ENCODE measurements at places on chromosomes 4 and X.

- no peak for DNase-seq
These were observed 62.5 kb downstream of the AFAP1 start for GRCh38 chr4:7877176-7877575.

DNA sequence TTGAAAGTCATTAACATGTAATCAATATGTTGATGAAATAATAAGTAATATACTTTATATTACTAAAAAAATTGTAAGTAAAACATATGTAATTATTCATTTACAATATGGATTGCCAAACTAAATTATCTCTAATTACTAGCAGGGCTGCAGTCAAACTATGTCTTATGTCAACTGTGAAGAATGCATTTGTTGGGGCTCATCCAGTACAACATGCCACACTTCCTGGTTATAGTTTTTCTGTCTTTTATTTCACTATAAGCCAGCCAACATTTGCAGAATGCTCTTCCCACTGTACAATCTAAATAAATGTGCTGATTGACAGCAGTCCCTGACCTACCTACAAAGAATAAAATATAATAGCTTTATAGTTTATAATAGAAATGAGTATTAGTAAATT, 975.4 kb upstream of the NDST4 start:
- DNase-seq = no peak

- DNase-seq = no peak
These were observed 23.1 kb downstream of the MAGEA8 start for GRCh38 chrX:149903889-149904748.

- no peak for DNase-seq
These were observed 103.5 kb downstream of the RPA4 start for GRCh38 chrX:96987228-96987627.

DNA sequence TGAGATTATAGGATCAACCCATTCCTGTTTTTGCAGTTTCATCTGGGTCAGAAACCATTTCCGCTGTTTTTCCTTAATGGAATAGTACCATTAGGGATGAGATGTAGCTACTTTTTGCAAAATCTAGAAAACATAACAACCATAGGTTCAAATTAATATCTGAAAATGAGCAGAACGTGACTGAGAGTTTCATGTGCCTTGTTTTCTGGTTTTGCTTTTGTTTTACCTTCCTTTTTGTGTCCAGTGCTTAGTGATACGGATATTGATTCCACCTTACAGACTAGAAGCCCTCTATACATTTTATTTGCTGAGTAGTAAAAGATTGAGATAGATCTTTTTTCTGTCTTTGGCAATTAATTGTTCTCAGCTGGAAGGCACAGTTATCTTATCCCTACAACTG, 46.5 kb downstream of the SNX25 start:
- DNase-seq = no peak

DNA sequence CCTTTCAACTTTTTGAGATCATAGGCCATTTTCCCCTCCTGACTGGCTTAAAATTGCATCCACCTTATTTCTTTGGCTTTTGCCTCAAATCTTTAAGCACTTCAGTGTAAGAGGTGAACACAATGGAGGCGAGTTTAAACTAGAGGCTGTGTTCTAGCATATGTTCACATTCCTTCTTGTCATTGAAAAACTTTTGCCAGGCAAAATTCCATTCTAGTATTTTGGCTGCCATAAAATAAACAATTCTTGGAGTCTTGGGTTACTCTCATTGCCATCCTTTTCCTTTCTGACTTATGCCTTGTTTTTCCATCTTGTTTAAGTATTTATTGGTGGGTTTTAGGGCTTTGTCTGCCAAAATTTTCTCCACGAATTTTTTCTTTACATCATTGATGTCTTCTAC, 137.3 kb upstream of the ANXA10 start:
- no peak for DNase-seq

DNA sequence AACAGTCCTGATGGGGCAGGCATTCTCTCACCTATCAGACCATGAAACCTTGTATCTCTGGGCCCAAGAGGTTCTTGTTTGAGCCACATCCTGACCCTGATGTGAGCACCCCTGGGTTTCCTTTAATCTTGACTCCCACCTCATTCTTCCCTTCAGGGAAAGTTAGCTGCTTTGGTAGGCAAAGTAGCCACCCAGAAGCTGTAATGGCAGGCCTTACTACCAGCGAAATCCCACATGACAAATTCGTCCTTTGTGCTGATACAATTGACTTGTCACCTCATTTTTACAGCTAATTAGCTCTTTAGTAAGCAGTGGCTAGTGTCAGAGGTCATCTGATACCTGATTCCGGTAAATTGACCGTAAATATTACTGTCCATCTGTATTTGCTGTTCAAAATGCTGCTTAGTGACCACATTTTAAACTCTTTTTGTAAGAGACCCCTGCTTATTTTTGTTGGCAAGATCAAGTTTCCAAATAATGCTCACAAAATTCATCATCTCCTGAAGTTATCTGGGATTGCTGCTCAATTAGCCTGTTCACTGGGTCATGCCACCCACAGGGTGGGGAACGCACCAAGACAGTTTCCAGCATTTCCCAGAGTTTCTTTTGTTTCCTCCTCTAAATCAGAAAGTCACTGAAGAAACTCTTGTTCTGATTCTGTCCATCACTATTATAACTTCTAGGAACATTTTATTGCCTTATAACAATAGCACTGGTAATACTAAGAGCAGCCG, 329.7 kb downstream of the GPAT3 start:
- no peak for DNase-seq

DNA sequence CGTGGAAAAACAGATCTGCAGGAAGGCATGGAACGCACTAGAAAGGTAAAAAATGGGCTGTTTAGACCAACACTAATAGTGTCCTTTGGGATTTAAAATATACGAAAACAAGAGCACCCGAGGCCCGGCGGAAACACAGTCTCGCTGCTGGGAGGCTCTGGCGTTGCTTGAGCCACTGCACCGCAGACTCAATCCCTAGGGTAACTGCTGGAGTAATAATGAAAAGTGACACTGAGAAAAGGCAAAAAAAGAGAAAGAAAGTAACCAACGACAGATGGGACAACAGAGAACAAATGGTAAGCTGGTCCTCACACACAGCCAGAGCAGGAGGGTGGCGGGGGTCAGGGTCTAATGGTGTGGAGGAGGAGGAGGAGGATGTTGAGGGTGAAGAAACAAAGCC, 15.4 kb downstream of the IRAK1 start:
- DNase-seq = no peak

DNA sequence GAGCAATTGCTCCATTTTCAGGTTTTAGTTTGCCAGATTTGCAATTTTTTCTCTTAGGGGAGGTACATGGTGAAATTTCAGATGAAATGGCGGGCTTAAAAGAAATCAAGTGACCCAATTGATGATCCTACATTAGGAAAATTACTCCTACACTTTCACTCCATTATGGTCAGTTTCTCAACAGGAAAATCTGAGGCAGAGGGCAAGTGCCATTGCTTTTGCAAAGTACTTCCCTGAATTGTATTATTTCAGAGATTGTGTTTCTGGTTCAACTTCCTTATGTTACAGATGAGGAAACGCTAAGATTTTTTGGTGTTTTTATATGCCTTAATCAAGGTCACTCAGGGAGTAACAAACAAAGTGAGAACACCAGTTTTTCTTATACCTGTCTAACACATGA, 302.2 kb downstream of the ARAP2 start:
- no peak for DNase-seq

- no peak for DNase-seq
These were observed 60.2 kb downstream of the SEPSECS start for GRCh38 chr4:25100021-25100555.

DNA sequence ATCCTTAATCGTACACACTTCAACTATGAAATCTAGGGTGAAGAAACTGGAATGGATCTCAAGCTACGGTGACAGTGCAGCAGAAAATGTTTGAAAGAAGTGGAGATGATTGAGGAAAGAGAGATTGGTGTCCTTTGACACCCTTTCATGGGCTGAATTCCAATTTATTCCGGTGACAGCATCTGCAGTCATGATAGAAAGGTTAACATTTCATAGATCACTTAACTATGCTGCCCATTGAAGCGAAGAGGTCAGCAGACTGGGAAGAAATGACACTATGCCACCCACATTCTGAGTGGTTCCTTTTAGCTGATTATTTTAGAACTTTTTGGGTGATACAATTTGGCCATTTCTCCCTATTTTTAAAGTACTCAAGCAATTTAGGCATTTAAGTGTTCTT, 82.3 kb downstream of the DNAAF6 start:
- DNase-seq = no peak

DNA sequence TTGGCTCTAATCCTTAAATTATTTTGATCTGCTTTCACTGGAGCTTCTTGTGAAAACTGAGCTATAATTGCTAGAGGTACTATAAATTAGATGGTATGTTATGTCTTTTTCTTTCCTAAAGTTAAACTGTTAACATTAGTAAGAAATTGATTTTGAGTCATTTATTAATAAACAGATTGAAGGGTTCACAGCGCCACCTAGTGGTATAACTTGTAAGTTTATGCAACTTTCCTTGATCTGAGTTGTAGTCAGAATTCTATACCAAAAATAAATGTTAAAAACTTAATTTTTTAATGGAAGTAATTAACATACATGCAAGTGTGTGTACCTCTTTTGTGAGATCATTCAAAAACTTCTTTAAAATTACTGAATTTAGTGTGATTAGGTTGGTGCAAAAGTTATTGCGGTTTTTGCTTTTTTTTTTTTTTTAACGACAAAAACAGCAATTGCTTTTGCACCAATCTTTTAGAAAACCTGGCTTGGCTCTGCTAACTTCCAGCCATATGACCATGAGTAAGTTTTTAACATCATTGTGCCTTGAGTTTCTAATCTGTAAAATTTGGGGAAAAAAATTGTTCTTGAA, 151.5 kb downstream of the CENPC start:
- DNase-seq = peak; percentile 16

DNA sequence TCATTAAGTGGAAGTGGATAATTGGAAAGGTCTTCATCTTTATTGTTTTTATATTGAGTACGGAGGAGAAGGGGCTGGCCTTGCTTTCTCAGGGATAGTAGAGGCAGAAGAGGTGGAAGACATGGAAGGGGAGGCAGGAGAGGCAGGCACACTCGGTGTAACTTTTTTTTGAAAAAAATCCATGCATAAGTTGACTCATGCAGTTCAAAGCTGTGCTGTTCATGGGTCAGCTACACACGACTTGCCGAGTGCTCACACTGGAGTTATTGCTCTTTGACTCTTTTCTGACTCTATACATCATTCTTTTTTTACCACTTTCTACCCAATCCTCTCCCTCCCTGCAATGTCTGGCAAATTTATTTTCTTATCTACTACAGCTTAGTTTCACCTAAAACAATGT, 158.3 kb upstream of the AADAT start:
- no peak for DNase-seq

GRCh38 chr4:22410645-22411247, 105.1 kb downstream of the ADGRA3 start:
- no peak for DNase-seq

DNA sequence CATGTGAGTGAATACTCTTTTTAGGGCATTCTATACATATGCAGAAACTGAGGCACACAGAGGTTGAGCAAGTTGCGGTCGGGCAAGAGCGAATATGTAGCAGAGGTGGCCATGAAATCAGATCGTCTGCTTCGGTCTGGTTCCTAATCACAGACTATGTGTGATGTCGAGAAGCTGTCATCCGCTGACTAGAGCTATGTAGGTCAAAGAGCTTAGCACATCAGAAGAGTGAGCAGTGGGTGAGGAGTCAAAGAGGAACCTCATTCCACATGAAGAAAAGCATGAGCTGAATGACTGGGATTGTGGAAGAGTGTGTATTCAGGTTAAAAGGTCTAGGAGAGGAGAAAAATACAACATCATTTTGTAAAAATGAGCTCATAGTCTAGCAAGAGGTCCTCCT, 19.0 kb downstream of the GAB3 start:
- no peak for DNase-seq

- no peak for DNase-seq
These were observed 39.8 kb downstream of the NHS start for GRCh38 chrX:17414839-17415238.

- no peak for DNase-seq
These were observed 74.7 kb upstream of the TBL1X start for GRCh38 chrX:9390121-9390520.

DNA sequence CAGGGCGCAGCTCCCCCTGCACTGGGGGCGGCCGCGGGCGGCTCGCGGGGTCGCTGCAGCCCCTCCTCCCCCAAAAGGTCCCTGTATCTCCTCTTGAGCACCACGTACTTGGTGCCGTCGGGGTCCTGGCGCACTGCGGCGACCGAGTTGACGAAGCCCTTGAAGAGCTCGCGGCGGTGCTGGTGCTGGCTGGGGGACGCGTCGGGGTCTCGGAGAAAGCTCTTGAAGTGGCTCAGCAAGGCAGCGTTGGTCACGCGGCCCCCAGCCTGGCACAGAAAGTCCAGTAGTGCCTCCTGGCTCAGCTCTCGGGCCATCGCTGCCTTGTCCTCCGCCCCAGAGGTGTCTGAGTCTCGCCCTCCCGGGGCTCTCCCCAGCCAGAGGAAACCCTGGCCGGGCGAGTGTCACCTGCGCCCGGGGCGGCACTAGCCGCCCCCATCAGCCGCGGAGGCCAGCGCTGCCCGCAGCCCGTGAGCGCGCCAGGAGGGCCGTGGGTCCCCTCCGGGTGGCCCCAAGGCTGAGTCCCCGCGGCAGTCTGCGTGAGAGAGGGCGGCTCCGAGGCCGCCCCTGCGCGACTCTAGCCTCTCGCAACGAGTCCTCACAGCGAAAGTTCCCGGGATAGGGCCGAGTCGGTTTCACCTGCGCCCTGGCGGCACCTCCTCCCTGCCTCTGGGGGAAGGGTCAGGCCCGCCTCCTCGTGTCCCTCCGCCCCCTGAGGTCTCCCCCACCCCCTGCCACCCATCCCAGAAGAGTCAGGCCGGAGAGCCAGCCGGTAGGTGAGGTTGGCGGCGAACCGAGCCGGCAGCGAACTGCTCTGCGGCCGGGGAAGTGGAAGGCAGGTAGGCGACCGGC, at the start of gene SOWAHB:
SOWAHB (minus strand) TSS at position 609 of the 849 bp plus-strand sequence; CDS start at position 314, 295 bp downstream.
- DNase-seq = no peak

DNA sequence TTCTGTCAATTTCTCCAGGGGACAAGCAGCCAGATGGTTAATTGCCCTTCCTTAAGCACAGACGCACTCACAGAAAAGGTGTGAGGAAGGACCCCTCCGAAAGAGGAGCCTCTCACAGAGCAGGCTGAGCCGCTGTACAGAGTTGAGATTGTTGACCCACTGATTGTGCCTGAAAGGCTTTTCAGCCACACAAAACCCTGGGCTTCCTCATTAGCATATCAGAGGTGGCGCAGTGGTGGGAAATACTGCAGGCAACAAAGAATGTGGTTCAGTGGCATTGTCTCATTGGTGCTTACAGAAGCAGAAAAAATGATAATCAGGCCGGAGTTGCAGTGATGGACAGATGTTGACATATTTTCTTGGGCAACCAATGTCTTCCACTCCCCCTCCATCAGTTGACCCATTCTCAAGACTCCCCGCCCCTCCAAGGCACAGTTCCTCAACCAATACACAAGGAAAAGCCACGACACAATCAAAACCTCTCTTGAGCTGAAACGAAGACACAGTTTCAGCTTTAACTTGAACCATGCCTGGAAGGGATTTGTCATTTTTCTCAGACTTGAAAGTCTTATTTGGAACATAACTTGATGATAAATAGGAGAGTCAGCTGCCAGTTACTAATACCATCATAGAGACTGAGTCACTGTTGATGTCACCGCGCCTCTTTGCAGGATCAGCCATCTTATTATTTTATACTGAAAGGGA, 53.1 kb downstream of the ATXN3L start:
- DNase-seq = no peak

- DNase-seq = no peak
These were observed 233.6 kb downstream of the PDHA2 start for GRCh38 chr4:96073461-96073860.

- DNase-seq = no peak
These were observed 379.5 kb upstream of the MAD2L1 start for GRCh38 chr4:120446051-120446567.
